Lung (tissue), 17 donors: ENCODE measurements at places on chromosomes 3 and 15. TPM values are rescaled to one million over a fixed set of nuclear protein-coding genes. Genes with fewer than 3 reads are reported as not detected.

The IL12A gene
- 0.67 TPM for total RNA-seq

The HESX1 gene
- 1.9 TPM for total RNA-seq

The WNT5A gene
- 22.2 TPM for total RNA-seq

The ESYT3 gene
- 38.3 TPM for total RNA-seq
